ENCODE measurements at places on chromosomes 4 and X.

- DNase-seq: no peak
Observed at GRCh38 chrX:125175991-125176584, 143.6 kb upstream of the TEX13C start.

DNA sequence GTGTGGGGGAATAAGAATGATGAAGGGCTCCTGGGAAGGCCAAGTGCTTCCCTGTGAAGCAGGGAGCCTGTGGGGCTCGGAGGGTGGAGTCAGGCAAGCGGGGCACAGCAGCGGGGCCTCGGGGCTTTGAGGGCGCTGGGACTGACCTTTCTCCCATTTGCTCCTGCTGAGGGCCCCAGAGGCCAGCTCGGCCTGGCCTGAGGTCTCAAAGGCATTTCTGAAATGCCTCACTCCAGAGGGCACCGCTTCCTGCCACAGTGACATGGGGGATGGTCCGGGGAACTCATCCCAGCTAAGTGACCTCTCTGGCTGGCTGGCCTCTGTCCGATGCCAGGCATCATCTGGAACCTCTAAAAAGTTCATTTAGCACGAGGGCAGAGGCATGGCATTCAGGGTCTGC lies 98.8 kb upstream of the STX18 start:
- DNase-seq: no peak

DNA sequence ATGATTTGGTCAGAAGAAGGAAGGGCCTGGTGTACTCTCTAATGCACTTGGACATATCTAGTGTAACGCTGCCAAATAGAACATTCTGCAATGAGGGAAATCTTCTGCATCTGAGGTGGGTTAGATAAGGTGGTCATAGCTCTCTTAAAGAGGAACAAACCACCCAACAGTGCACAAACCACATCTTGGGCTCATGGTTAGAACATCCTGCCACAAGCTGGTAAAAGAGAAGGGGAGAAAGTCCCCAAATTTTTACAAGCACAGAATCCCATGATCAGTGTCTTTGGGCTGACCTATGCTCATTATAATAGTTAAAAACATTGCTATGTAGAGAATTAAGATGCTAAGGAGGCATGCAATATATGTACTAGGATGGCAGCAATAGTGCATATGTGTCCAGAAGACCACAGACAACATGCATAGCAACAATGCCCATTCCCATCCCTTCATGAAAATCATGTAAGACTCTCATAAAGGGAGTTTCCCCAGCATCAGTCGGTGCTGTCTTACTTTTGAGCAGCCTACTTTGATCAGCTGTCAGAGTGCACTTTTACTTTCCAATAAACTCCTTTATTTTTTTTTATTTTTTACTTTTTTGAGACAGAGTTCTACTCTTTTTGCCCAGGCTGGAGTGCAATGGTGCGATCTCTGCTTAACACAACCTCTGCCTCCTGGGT lies 99.7 kb upstream of the SLC7A11 start:
- DNase-seq: no peak

DNA sequence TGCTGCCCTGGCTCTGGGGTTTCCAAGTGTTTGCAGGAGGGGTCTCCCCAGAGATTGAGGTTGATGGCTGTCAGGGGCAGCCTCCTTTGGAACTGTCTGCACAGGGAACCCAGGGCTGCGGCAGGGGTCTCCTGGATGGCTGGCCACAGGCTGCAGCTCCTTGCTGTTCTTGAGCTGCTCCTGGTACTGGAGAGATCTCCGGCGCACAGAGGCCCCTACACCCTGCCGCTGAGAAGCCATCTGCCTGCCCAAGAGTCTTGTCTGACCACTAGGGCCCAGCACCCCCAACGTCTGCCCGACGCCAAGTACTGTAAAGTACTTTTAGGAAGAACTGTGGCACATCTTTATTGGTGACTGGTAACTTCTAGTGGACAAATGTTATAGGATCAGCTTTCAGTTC lies 13.5 kb downstream of the STIM2 start:
- no peak for DNase-seq

DNA sequence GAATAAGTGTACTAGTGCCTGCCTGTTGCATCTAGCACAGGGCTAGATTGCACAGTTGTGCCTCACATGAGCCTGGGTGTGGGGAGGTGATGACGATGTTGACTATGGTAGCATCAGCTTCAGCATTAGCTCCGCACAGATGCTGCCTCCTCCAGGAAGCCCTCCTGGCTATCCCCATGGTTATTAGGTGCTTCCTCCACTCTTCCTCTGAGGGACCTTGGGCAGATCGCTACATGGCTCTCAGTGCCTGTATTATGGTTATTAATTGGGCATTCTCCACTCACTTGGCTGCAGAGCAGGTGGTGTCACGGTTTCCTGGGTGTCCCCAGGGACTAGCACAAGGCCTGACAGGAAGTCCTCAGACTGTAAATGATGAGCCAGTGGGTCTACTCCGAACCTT lies 325.6 kb downstream of the ARHGAP10 start:
- DNase-seq: no peak

GRCh38 chrX:151515237-151515636 lies 48.2 kb upstream of the PASD1 start:
- DNase-seq: no peak

DNA sequence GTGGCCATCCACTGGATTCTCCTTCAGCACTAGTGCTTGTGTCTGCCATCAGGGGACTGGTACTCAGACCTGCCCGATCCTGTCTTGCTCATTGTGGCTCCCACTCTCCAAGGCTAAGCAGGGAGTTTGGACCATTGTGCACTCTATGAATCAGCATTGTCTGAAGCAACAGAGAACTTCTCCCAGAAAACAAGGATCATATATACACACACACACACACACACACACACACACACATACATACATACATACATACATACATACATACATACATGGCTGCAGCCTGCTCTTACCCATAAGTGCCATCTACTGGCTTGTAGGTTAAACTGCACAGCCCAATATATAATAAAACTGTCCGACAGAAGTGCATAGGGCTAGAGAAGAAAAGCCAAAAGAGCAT lies 345.3 kb upstream of the LCORL start:
- no peak for DNase-seq

- DNase-seq: no peak
Observed at GRCh38 chrX:105822138-105823091, at the start of gene NRK. TSS of gene NRK (plus strand) at chrX:105822539. CDS start at chrX:105822846, 307 bp downstream.

GRCh38 chr4:9808077-9808476 lies 26.6 kb downstream of the DRD5 start:
- no peak for DNase-seq

DNA sequence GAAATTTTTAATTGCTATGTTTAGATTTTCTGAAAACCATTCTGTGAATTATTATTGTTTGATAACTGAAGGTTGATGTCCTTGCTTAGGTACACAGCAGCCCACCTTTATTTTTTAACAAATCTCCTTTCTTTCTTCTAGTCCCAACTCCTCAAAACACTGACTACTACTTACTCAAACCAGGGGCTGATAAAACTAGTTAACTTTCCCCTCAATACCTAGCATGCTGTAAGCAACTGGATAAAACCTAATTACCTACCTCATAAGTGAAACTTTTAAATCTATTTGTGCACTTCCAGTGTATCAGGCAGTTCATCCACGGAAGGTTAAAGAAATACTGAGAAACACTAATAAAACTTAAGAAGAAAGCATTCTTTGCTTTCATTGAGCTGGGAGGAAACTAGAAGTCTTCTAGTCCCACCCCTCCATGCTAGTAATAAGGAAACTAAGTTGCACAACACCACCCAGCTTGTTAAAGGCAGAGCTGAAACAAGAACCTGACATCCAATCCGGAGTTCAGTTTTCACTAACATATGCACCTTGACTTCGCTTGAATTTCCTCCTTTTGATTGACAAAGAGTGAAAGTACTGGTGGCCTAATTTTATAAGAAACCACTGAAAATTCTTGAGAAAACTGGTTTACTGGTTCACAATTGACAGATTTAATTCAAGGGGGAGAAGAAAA lies 180.2 kb upstream of the TET2 start:
- DNase-seq: no peak

DNA sequence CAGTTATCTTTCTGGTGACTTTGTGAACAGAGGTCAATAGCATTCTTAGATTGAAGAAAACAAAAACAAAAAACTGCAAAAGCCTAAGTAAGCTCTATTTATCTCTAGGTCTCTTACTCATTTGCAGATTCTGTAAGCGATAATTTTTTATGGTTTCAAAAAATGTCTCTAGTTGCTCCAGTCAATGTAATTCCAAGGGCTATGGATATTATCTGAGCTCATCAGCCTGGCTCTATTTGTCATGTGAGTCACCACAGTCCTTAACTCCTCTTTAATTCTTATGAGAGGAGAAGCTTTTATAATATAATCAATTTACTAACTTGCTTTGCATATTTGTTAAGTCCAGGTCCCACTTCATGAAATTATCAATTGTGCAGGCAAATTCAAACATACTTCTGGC lies 79.1 kb downstream of the NPFFR2 start:
- DNase-seq: no peak

DNA sequence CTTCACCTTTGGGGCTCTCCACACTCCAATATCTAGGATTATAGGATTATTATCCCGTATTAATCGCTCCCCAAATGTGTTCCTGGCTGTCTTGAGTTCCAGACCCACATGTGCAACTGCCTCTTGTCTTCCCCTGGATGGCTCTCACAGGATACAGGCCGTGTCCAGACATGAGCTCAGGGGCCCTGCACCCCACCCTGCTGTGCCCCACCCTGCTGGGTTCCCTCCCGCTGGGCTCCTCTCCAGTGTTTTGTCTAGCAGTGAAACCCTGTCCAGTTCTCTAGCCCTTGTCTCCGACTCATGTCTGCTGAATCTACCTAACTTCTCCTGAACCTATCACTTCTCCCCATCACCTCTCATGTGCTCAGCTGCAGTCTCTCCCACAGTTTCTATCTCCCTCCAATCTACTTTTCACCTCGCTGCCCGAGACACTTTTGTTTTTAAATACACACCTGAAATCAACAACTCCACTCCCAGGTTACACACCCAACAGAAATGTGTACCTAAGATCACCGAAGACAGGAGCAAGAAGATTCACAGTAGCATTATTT lies 2.0 kb downstream of the RNF212 start:
- DNase-seq: no peak

DNA sequence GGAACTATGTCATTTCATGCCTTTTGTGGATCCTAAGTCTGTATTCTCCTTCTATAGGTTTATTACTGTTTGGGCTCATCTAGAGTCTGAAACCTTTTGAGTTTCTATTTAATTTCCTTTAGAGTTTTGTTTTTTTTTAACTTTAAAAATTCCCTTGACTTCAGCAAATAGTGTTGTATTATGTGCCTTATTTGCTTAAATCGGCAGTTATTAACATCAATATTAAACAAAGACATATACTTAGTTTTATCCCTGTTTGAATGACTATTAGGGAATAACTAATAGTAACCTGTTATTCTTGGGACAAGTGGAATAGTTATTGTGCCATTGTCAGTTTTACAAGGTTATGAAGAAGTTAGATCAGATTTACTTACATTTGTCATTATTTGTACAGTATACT lies 112.8 kb upstream of the NUDT6 start:
- DNase-seq: no peak

- no peak for DNase-seq
Observed at GRCh38 chrX:77771601-77772000, 14.4 kb downstream of the ATRX start.

DNA sequence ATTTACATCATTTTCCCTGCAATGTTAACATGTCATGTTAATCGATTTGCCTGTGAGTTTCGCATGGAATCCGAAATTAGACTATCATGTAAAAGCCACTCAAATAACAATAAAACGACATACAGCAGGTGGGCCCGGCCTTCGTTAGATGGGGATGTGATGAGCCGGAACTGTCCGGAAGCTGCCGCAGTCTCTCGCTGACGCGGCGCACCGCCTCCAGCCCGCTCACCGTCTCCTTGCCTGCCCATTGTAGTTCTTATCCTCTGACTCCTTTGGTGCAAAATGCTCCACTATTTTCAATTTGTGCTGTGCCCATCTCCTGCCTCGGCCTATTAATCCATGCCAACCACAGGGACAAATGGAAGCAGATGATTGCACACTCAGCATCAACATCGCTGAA lies 877.5 kb upstream of the TENM3 start:
- no peak for DNase-seq

- no peak for DNase-seq
Observed at GRCh38 chr4:184666670-184667069, 17.1 kb downstream of the PRIMPOL start.

GRCh38 chr4:5465529-5465928 lies 242.8 kb downstream of the EVC2 start:
- DNase-seq: no peak

DNA sequence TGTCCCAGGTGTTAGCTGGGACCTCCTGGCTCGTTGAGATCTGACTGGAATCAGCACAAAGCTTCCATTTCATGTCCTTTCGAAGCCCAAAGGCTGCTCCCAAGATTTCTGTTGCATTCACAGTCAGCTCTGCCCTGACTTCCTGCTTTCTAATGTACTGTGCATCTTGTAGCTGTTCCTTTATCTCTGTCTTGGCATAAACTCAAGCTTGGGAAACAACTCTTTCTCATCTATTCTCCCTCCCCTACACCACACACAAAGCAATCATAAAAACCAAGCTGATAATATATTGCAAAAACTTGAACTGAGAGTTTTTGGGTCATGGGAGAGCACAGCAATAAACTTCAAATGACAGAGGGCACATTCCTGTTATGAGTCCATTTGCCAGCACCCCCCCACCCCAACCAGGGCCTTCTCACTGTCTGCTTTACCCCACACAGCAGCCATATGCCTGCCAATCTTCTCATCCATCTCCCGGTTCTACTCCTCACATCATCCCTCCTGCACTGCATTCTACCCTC lies 76.3 kb downstream of the SYNPO2 start:
- DNase-seq: no peak

GRCh38 chr4:141833209-141833608 lies 196.8 kb downstream of the IL15 start:
- DNase-seq: no peak

- no peak for DNase-seq
Observed at GRCh38 chr4:20640989-20641388, 59.3 kb upstream of the PACRGL start.

GRCh38 chr4:182937268-182938204 lies 20.4 kb upstream of the DCTD start:
- DNase-seq: no peak

DNA sequence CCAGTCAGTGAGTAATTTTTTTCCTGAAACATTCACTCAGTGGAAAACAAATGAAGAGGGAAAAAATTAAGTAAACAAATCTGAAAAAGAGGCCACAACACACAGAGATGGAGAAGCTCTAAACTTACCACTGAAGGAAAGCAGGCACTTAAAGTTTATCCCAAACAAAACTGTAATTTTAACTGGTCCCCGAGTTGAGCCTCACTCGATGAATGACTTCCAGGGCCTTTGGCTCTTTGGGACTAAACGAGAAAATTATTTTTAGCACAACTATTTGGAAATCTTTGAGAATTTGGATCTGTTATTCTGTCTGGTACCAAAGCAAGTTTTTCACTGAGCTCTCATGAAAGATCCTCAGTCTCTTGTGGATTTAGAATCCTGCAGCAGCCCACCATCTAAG lies at the start of gene C1QTNF7:
C1QTNF7 (plus strand) TSS at position 333 of the 400 bp plus-strand sequence. CDS start 7,711 bp downstream, outside the sequence.
- no peak for DNase-seq

- no peak for DNase-seq
Observed at GRCh38 chr4:139834226-139834662, 168.6 kb downstream of the MGST2 start.

DNA sequence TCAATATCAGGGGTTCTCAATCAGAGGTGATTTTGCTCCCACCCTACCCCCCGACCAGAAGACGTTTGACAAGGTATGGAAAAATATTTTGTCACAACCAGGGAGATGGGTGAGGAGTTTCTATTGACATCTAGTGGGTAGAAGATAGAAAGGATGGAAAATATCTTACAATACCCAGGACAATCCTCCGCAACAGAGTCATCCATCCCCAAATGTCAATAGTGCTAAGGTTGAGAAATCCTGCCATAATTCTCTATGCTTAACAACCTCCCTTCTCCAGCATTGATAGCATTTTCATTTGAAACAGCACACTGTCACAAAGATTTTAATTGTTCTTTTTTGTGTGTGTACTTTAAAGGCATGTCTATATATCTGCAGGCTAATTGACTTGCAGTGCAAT lies 890.5 kb downstream of the PDHA2 start:
- DNase-seq: no peak
